ENCODE measurements at places on chromosomes 5 and 9.

DNA sequence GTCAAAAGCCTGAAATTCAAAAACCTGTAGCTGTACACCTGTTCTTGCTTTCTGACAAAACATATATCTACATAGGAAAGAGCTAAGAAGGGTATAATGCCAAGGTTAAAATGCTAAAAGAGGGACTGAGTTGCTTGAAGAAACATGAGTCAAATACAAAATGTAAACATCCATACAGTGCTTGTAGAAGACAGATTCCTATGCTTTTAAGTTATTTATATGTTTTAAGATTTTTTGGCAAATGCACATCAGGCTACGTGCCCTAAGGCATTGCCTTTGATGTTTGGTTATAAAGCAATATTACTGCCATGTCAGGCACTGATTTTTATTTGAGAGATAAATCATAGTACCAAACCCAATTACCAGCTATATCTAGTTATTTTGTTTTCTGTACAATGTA is 269.0 kb downstream of the EDIL3 start:
- no peak for DNase-seq

- no peak for DNase-seq
Measured at GRCh38 chr5:73692166-73692640, 66.2 kb downstream of the ARHGEF28 start.

DNA sequence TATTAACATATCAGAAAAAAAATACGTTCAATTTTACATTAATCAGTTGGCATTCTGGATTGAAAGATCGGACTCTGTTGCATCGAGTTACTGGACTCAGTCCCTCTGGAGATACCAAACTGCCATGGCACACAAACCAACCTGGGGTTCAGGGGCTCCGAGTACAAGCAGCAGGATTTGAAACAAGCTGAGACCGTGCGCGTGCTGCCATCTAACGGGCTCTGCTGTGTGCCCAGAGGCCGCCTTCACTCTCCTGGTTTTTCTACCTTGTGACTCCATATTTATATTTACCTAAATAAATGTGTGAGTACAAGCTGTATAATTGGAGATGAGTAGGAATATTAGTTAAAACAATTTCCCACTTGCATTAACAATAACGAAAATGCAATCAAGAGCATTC is 48.2 kb downstream of the ANXA1 start:
- DNase-seq = no peak

DNA sequence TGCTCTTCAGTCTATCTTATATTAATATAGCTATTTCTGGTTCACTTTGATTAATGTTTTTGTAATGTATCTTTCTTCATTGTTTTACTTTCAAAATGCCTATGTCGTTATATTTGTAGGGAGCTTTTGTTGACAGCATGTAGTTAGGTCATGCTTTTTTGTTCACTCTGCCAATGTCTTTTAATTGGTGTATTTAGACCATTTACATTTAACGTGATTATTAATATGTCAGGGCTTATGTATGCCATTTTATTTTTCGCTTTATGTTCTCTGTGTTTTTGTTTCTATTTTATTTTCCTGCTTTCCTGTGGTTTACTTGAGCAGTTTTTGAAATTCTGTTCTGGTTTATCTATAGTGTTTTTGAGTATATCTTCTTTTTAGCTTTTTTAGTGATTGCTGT is 10.8 kb downstream of the GARIN3 start:
- DNase-seq = no peak

- no peak for DNase-seq
Measured at GRCh38 chr9:36064448-36065037, 27.8 kb downstream of the RECK start.

GRCh38 chr5:77847814-77848290 is 71.7 kb upstream of the TBCA start:
- no peak for DNase-seq

All from NCI-H2171 treated with DMSO at 0.1 percent for 48 hours (cell line).